HuH-7 (cell line): ENCODE measurements at places on chromosomes 7 and 10.
A peak's percentile ranks its signal among the peaks of the same experiment; 100 is the strongest.

GRCh38 chr10:84659497-84660439 lies 331.4 kb downstream of the CCSER2 start:
- no peak for DNase-seq

DNA sequence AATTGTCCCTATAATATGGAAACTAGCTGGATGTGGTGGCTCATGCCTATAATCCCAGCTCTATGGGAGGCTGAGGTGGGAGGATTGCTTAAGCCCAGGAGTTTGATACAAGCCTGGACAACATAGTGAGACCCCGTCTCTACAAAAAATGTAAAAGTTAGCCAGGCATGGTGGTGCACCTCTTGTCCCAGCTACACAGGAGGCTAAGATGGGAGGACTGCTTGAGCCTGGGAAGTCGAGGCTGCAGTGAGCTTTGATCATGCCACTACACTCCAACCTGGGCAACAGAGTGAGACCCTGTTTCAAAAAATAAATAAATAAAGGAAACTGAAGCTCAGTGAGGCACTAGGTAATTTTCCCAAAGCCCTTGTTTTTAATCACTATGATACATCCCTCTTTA lies 15.7 kb upstream of the ERLIN1 start:
- no peak for DNase-seq

- peak; percentile 59 for DNase-seq
These were observed 116.2 kb upstream of the LAMB4 start for GRCh38 chr7:108246227-108246837.

- no peak for DNase-seq
These were observed 548.8 kb upstream of the KCND2 start for GRCh38 chr7:119724041-119724792.

DNA sequence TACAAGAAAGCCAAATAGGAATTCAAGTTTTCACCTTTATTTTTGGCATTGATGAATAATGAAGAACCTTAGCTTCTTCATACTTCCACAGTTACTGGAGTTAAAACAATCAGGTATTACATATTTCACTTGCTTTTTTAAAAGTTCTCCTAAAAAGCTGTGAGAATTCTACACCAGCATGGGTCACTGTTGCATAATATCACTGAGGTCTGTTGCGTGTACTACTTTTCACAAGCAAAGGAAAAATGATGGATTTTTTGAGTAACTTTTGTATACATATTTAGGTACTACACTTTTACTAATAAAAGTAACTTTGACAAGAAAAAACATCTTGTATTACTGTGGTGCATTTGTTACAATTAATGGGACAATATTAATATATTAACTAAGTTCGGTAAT lies 15.2 kb downstream of the FAM24B start:
- DNase-seq = no peak

DNA sequence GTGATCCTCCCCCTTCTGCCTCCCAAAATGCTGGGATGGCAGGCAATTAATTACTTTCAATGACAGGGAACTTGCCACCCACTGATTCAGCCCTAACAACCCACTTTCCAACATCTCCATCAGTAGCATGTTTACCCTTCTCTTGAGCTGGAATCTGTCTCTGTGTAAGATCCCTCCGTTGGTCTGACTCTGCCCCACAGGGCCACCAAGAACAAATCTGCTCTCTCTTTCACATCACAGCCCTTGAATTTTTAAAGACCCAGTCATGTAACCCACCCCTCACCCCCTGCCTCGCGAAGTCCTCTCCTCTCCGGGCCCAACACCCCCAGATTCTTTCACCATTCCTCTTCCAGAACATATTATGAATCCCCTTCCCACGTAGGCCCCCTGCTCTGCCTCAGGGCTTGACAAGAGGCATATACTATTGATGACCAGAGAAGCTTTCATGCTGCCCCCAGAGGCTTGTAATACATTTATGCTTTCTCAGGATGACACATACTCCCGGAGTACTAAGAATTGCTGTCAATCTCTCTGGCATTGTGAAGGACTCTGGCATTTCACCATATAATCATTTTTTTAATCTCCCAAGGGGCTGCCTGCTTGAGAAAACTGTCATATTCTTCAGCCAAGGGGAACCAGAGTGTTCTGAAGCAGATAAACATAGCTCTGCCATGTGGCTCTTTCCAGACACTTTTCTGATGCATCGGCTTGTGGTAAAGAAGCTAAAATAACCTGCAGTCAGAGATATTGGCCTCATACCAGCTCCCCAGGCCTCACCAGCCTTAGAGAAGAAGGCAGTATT lies 179.2 kb upstream of the AUTS2 start:
- DNase-seq = no peak

DNA sequence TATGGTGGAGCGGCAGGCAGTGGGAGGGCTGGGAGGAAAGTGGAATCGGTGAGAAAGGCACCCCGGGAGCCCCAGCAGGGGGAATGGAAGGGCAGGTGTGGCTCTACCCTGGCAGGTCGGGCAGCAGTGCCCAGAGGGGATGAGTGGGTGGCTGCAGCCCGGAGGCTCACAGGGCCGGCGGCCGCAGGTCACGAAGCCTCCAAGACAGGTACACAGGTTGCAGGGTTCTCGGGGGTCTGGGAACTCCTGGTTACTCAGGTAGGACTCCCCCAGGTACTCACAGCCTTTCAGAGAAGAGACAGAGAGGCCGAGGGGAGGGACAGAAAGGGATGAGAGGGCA lies 21.8 kb downstream of the KCP start:
- no peak for DNase-seq

DNA sequence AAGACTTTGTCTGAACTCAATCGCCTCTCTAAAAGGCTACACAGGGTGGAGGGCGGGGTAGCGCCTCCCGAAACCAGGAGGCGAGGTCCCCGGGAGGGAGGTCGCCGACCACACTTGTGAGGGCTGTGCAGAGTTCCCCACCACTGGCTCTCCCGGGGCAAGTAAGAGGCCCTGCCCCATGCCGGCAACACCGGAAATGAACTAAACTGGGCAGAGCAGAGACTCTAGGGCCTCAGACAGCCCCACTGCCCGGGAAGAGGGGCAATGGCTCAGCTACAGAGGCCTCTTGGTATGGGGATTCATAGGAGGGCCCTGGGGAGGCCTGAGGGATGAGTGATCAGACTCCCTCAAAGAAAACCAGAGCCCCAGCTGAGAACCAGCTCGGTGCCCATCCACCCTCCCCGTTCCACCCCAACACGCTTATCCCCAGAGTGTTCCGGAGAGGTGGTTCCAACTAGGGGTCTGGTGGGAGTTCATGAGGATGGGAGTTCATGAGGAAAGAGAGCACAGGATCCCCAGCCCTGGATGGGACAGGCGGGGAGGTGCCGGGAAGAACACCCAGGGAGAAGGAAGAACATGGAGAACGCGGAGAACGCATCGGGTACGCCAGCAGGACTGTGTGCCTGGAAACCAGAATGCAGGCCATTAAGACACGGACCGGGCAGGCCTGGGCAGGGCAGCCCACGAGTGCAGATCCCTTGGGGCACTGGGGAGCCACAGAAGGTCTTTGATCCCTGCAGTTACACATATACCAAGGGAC lies 89.4 kb upstream of the MYL10 start:
- no peak for DNase-seq

DNA sequence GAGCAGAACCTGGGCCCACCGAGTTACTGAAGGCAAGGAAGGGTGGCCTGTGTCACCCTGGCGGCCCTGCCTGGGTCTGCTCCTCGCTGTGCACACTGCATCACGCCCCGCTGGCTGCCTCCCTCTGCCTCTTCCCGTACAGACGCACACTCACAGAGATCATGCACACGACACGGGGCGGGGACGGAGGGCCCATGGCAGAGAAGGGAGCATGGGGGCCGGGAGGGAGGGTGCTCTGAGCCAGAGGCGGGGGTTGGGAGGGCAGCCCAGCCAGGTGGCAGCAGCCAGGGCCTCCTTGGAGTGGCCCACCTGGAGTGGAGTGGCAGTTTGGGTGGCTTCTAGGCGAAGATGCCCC lies 16.6 kb downstream of the BUD23 start:
- no peak for DNase-seq

DNA sequence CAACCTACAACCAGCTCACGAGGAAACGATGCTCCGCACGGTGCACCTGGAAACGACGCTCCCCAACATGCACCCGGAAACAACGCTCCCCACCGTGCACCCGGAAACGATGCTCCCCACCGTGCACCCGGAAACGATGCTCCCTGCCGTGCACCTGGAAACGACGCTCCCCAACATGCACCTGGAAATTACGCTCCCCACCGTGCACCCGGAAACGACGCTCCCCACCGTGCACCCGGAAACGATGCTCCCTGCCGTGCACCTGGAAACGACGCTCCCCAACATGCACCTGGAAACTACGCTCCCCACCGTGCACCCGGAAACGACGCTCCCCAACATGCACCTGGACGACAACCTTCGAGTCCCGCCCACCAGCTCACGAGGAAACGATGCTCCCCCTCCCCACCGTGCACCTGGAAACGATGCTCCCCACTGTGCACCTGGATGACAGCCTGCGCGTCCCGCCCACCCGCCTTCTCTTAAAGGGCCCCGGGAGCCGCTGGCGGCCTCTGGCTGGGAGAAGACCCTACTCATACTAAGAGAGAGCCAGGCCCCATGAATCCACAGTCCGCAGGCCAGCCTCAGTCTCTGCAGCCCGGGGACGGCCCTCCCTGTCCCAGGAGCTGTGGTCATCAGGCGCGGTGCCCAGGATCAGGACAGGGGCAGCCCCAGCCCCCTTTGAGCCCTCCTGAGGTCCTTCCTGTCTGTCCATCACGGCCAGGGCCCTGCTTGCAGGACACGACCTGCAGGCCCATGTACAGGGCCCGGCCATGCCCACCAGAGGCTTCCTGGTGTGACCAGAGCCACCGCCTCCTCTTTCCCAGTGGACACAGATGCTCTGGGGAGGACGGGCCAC lies 98.3 kb downstream of the PDGFA start:
- no peak for DNase-seq

DNA sequence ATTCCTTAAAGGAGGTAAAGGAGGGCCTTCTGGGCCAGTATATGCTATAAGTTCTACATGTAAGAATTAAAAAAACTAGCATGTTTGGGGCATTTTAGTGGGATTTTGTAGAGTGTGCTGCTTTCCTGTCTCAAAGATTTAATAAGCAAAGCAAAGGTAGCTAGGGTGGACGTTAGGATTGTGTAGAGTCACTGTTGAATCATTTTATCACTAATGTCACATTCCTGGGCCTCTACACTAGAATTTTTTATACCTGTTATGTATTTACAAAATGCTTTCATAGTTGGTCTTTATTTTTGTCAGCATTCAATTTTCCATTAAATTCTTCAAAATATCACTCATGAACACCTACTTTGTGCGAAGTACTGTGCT lies 139.4 kb upstream of the PHYHIPL start:
- DNase-seq = no peak

GRCh38 chr10:35188954-35189353 lies 62.3 kb downstream of the CREM start:
- DNase-seq = no peak

DNA sequence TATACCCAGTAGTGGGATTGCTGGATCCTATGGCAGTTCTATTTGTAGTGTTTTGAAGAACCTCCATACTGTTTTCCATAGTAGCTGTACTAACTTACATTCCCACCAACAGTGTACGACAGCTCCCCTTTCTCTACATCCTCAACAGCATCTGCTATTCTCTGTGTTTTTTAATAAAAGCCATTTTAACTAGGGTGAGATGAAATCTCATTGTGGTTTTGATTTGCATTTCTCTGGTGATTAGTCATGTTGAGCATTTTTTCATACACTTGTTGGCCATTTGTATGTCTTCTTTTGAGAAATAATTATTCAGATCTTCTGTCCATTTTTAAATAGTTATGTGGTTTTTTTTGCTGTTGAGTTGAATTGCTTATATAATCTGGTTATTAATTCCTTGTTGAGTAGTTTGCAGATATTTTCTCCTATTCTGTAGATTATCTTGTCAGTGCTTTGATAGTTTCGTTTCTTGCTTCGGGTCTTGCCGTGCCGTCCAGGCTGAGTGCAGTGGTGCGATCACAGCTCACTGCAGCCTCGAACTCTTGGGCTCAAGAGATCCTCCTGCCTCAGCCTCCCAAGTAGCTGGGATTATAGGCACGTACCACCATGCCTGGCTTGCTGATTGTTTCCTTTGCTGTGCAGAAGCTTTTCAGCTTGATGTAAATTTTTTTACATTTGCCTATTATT lies 12.0 kb downstream of the MTG1 start:
- no peak for DNase-seq

DNA sequence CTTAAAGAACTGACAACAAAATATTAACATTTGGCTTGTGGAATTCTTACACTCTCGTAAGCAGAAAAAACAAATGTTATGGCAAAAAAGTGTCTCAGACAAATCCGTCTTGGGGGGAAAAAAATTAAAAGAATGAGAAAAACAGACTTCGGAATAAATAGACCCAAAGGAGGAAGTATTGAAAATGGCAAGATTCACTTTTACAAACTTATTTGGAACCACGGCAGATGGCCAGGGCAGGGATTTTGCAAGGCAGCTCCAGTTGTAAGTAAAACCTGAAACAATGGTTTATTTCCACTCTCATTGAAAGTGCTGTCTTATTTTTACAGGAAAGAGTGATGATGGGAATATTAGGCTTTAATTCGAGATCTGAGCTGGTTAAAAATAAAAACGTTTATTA lies 1.5 kb upstream of the ZNF438 start:
- DNase-seq = no peak

DNA sequence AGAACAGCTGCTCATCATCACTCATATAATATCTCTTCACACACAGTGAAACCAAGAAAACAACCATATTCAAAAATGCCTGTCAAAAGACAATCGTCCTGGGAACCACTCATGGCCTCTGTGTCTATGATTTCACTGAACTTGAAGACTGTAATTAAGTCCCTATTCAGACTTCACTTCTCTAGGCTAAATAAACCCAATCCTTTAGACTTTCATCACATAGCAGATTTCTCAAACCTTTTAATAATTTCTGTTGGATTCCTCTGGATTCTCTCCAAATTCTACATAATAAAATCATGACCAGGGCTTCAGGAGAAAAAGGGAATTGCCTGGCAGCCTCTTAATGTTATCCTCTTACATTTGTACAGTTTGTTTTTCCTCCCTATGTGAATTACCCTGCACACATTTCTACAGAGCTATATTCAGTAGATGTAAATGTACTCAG lies 201.1 kb downstream of the LRRN3 start:
- no peak for DNase-seq

DNA sequence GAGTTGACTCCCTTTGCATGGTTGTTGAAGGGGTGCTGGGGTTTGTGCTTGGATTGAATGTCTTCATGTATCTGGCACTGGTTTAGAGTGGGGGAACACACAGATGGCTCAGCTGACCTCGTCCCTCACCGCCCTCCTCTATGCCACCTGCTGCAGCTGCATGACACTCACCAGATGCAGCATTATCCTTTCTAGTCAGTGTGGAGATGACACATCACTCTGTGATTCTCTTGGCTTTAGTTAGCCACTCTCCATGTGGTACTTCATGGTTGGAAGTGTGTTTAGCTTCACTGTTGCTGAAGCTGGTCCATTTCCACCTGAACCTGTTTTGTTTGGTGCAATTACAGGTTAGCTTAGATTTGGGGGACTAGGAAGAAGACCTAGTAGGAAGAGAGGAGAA lies 56.3 kb upstream of the BMPER start:
- no peak for DNase-seq

- DNase-seq = no peak
These were observed 137.2 kb downstream of the ARID5B start for GRCh38 chr10:62038609-62039190.

- no peak for DNase-seq
These were observed 76.9 kb upstream of the PRSS58 start for GRCh38 chr7:142334806-142335205.
